Stimulated activated CD4-positive, alpha-beta T cell treated with anti-CD3 and anti-CD28 coated beads, TNF-alpha, amount 100 ng/mL, for 24 hours (primary cell): ENCODE measurements at places on chromosomes 6 and 20.
A peak's percentile ranks its signal among the peaks of the same experiment; 100 is the strongest.

- DNase-seq: no peak
Observed at GRCh38 chr20:53161473-53161872, 189.3 kb downstream of the TSHZ2 start.

- no peak for DNase-seq
Observed at GRCh38 chr20:47041396-47041899, 146.8 kb downstream of the EYA2 start.

DNA sequence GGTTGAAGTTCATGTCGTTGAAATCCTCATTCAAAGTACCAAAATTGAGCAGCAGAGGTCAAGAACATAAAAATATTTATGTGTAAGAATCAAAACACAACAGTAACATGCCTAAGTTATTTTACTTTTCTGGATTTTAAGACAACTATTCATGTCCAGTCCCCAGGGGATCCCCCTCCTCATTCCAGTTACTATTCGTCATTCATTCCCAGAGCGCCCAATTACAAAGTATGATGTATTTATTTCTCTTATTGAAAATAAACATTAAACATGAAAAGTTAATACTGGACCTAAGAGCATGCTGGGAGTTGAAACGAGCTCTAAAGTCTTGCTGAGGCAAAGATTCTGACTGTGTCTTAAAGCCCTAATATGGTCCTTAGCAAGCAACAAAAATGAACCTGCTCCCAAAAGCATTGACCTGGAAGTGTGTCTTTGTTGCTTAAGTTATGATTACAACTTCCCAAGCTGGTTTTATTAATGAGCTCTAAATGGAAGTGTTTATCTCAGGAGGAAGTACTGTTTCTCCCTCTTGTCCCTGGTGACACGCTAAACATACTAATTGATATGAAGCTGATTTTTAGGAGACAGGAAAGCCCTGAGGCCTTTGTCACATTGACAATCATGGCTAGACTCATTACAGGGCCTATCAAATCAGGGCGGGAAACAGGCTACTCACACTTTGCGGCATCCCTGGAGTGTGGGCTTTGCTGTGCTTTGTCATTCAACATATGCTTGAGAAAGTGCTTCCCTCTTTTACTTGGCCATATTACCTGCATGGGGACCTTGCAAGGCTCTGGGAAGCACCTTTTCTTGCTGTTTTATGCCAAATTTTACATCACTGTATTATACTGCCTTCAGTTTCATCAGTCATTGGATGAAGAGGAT, 192.2 kb upstream of the DTNBP1 start:
- no peak for DNase-seq

GRCh38 chr6:111329882-111330633, 153.0 kb downstream of the REV3L start:
- DNase-seq: no peak

DNA sequence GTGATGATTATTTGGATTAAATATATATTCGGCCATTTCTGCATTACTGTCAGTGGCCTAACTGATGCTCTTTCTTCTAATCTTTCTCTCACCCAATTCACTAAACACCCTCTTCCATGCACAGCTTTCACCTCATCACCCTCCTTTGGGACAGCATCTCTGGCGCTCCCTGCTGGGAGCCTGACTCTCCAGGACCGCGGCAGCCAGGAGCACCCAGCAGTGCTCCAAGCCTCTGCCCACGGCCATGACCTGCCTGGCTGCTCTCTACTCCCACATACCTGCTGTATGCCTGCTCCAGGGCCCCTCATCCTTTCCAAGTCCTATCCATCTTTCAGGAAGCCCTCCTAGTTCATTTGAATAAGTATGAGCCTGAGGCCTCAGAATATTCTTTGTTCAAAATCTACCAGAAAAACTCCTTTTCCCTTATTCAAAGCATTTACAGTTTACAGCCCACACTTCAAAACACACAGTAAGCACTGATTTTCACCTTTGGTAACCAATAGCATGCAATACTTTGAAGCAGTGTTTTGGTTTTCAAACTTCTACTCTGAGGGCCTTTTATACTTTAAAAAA, 15.2 kb downstream of the CTCFL start:
- no peak for DNase-seq

DNA sequence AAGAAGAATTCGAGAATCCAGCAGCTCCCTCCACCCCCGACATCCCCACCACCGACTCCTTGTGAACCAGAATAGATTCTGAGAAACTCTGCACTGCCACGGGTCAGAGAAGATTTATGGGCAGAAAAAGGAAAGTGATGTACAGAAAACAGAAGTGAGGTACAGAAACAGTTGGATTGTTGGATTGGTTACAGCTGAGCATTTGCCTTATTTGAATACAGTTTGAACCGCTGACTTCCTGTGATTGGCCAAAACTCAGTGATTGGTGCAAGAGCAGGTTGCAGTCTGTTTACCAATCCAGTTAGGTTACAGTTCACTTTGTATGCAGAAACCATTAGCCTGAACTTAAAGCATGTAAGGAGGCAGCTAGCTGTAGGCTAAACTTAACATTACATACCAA, 131.2 kb upstream of the HDDC2 start:
- DNase-seq: no peak

- DNase-seq: no peak
Observed at GRCh38 chr6:96836631-96837080, 621 bp downstream of the GPR63 start.

DNA sequence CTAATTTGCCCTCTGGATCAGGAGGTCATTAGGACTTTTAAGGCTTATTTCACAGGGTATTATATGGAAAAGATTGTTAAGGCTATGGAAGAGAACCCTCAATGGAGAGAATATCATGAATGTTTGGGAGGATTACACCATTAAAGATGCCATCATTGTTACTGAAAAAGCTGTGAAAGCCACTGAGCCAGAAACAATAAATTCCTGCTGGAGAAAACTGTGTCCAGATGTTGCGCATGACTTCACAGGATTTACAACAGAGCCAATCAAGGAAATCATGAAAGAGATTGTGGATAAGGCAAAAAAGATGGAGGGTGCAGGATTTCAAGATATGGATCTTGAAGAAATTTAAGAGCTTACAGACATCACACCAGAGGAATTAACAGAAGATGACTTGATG, 798.3 kb upstream of the SLC35B3 start:
- no peak for DNase-seq

GRCh38 chr6:31805939-31806469, 762 bp downstream of the LSM2 start:
- no peak for DNase-seq

DNA sequence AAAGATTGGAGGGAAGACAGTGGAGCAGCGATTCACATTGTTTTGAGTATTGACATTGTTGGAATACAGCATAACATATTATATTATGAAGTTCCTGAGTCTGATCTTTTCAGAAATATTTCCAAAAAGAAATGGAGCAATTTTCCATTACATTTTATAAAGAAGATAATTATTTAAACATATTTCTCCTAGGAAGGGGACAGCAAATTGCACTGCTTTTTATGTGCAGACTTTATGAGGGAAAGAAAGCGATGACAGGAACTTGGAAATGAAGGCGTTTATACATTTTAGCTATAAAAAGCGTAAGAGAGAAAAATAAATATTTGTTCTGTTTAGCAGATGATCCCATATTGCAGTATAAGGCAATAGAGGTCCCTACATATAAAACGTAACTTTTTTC, 117.0 kb upstream of the EDN1 start:
- DNase-seq: no peak

- no peak for DNase-seq
Observed at GRCh38 chr6:29943053-29943966, 978 bp downstream of the HLA-A start.

DNA sequence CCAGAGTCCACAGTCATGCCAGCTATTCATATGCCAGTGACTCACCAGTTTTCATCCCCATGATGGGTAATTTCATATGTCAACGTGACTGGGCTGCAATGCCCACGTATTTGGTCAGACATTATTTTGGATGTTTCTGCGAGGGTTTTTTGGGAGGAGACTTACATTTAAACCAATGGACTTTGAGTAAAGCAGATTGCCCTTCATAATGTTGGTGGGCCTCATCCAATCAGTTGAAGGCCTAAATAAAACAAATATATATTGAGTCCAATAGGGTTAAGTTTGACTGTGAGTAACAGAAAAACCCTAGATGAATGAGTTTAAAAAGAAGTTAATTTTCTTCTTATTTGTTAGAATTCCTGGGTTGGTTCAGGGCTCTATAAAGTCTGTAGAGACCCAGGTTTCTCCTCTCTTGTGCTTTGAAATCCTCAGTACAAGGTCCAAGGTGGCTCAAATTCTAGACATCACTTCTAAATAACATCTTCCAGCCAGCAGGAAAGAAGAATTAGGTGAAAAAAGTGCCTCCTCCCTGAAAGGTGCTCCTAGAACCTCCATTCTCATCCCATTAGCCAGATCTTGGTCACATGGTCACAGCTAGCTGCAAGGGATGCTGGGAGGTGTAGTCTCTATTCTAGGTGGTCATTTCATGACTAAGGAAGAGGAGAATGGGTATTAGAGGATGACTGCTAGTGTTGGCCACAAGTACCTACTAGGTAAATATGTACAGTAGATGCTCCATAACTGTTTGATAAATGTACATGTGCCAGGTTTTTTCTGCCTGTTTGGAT, 16.7 kb upstream of the NEDD9 start:
- DNase-seq: no peak

- DNase-seq: no peak
Observed at GRCh38 chr6:130320908-130321307, 44.9 kb upstream of the TMEM200A start.

GRCh38 chr6:118306392-118307238, 241.5 kb upstream of the PLN start:
- no peak for DNase-seq

DNA sequence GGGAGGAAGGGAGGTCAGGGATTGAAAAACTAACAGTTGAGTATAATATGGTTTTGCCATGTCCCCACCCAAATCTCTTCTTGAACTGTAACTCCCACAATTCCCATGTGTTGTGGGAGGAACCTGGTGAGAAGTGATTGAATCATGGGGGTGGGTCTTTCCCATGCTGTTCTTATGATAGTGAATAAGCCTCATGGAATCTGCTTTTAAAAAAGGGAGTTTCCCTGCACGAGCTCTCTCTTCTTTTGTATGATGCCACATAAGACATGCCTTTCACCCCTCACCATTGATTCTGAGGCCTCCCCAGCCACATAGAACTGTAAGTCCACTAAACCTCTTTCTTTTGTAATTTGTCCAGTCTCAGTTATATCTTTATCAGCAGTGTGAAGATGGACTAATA, 833.4 kb upstream of the MAP3K7 start:
- DNase-seq: no peak

DNA sequence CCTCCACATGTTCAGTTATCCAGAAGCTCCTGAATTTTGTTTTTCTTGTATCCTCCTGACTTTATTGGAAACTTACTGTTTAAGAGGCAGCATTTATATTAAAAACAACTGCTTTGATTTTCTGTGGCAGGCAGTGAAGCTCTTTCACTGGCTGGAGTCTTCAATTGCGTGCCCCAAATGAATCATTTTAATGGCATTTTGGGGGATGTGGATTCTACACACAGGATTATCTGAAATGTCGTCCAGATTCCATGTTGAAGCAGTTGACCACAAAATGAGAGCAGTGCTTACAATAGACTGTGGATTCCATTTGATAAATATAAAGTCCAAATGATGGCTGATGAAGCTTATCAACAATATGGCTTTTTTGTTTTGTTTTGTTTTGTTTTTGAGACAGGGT, 41.0 kb upstream of the HIVEP1 start:
- DNase-seq: no peak

DNA sequence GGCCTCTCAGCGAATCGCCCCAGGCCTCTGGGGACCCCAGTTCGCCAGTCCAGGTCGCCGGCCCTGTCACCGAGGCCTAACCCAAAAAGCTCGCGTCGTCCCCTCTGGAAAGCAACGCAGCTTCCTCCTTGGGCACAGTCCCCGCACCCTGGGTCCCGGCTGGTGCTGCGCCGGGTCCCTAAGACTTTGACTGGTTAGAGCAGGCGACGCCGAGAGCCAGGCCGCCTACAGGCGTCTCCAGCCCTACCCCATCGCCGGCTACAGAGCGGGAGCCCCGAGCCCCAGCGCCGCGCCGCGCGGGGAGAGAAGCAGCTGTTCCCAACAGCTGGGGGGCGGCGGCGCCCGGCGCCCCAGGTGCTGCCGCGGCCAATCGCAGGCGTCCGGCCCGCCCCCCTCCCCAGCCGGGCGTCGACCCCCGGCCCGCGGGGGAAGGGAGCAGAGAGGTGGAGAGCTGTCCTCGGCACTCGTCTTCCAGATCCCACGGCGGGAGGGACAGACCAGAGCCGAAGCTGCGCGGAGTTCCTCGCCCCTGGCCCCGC, 540 bp upstream of the RBM24 start:
- no peak for DNase-seq

DNA sequence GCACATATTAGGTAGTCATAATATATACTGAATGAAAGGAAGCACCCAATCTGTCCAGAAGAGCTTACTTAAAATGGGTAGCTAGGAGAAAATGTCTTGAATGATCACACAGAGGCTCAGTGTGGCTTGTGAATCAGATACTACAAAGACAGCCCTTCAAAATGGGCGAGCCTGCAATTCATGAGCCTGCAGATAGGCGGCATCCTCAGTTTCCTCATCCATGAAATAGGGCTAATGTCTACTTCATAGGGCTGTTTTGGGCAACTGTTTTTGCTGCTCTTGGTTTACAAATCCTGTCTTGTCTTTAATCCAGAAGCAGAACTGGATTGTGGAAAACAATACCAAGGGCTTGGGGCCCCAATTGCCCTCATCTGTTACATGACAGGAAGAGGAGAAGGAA, 129.3 kb upstream of the KCNK16 start:
- DNase-seq: no peak

GRCh38 chr6:38640216-38640909, 634 bp upstream of the BTBD9 start:
- peak; percentile 2 for DNase-seq

GRCh38 chr6:130431346-130431852, 65.6 kb downstream of the TMEM200A start:
- no peak for DNase-seq

GRCh38 chr6:37595859-37596258, 96.2 kb upstream of the CCDC167 start:
- DNase-seq: no peak

DNA sequence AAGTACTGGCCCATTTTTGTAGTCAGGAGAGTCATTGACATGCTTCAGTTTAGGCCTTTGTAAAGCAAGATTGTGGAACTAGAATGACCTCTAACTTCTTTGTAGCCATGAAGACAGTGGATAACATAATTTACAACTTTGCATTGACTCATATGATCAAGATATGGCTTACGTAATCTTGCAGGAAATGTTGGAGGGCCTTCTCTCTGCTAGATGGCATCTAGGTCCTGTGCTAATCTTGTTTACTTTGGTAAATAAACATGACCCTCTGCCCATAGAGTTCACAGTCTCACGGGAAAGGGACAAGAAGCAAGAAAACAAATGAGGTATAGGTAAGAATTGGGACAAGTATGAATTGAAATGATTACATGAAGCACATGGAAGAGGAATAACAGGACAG, 355.2 kb upstream of the ARID1B start:
- no peak for DNase-seq

- DNase-seq: no peak
Observed at GRCh38 chr20:18056174-18057100, 1.3 kb downstream of the OVOL2 start.

DNA sequence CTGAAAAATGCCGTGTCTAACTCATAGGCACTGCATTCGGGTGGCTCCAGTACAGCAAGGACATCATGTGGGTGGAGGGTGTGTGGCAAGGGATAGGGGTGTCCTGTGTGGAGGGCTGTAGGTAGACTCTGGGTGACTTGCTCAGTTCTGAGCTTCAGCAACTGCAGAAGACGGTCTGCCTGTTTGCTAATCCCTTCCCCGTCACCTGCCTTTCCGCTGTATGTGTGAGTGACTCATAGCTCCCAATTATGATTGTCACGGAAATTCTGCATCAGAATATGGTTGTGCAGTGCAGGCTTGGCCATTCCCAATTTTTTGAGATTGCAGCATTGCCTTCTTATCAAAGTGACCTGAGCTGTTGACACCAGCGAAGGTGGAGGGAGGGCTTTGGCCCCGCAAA, 174.3 kb downstream of the CDH4 start:
- no peak for DNase-seq
